Hippocampal formation (tissue), 2 donors: ENCODE measurements at places on chromosomes 12 and 14.
A peak's percentile ranks its signal among the peaks of the same experiment; 100 is the strongest.

DNA sequence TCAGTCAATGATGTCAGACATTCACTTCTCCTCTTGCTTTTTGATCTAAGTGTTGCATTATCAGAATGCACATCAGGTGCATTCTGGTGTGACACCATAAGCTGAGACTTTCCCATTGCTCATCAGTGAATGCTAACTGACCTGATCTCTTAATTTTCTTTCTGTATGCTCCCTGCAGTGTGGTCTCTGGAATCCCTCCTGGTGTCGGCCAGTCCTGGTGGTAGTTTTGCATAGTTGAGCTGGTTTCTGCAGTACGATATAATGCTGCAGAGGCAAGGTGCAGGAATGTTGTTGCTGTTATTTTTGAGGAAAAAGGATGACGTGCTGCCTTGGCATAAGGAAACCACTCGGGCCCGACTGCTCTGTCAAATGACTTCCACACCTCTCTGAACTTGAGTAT, 11.0 kb upstream of the SRP54 start:
- no peak for DNase-seq

DNA sequence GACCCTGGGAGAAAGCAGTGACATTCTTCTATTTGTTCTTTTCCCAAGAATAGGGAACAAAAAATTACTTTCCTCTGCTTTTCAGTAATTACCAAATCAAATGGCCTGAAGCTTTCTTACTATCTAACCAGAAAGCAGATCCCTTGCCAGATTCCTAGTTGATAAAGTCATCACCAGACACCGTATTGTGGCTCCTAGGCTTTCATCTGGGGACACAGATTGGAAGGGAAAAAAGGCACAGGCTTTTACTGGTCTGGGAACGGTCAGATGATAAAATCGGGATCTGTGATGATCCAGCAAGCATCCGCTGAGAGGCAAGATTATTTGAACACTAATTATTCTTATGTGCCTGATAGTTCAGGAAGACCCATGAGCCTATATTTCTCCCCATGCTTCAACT, 79.1 kb upstream of the BCL2L14 start:
- no peak for DNase-seq

DNA sequence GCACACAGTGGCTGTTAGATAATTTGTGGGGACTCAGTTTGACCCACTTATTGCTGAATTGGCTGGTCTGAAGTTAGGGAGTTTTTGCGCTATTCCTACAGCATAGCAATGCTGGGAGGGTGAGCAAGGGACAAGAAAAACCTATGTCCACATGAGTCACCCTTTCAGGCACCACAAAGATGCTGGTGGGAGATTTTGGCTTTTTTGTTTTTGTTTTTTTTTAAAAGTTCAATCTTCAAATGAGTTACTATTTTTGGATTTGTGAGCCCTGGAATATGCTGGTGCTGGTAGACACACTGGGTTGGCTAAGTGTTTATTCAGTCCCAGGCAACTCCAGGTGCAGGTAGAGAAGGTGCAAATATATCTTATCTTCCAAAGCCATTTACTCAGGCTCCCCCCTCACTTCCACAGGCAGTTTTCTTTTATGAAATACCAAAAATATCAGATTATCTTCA, 143.4 kb downstream of the BTG1 start:
- no peak for DNase-seq

DNA sequence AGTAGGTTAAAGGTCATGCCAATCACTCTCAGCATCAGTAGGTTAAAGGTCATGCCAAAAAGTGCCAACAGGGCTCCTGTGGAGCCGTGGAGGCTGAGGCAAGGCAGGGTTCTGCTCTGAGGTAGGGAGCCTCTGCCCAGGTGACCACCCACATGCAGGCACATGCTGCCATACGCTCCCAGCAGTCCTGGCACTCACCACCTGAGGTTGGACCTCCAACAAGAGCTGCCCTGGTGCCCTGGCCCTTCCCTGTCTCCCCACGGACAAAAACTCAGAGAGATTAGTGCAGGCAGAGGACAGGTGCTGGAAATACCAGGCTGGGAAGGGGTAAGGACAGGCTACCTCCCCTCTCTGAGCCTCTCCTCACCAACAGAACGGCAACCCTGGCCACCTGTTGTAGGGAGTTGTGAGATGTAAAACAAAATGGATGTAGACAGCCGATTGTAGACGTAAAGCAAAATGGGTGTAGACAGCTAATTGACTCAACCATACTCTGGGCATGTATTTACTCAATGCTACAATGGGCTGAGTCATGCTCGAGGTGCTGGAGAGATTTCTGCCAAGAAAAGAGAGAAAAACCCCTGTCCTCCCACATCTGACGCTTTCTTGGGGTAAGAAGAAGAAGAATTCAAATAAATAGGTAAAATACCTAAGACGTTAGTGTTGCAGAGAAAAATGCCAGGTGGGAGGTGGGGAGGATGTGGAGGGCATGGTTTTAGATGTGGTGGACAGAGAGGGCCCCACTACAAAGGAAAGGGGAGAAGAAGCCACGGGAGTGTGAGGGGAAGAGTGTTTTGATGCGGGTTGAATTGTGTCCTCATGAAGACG, 32.4 kb downstream of the LTBP2 start:
- no peak for DNase-seq

DNA sequence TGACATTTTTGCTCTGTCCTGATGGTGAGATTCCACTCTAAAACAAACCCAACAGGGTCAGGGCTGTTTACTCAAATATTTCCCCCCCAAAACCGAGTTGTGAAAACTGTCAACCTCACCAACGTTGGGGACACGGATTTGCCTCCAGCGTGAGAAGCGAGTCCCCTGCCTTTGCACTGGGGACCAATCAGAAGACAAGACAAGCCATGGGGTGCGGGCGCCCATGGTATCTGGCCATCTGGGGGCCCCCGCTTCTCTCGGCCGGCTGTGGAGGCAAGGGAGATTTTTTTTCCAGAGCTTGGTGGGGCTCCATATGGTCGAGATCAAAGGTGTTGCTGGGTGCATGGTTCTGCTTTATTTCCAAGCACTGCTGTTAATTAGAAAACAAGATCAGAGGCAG, 272.1 kb downstream of the BCL11B start:
- DNase-seq, result no peak

GRCh38 chr14:71143381-71144290, 236.4 kb downstream of the PCNX1 start:
- DNase-seq, result no peak

GRCh38 chr12:12892681-12893141, 1.3 kb downstream of the GPRC5A start:
- no peak for DNase-seq

DNA sequence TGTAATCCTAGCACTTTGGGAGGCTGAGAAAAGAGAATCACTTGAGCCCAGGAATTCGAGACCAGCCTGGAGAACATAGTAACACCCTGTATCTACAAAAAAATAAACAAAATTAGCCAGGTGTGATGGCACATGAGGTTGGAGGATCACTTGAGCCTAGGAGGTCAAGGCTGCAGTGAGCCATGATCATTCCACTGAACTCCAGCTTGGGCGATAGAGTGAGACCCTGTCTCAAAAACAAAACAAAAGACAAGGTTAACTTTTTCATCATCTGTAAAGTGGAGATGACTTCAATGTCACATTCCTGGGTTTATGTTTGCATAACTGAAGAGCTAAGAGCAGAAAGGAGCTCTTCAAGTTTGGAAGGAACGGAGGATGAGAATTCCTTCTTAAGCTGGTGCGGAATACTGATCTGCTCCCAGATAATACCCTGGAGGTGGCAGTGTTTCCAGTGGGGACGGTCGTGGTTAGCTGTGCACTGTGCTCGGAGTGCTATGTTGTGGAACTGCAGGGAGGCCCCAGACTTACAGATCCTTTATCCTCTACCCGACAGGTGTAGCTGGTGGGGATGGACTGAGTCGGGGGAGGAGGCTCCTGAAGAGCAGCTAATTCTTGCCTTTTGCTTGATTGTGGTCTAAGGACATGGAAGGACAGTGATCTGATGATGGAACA, 22.5 kb upstream of the BICD1 start:
- DNase-seq, result no peak

GRCh38 chr14:69708049-69708448, 58.9 kb upstream of the SRSF5 start:
- no peak for DNase-seq

- no peak for DNase-seq
Observed at GRCh38 chr14:73599499-73599898, 7.8 kb downstream of the ACOT4 start.

DNA sequence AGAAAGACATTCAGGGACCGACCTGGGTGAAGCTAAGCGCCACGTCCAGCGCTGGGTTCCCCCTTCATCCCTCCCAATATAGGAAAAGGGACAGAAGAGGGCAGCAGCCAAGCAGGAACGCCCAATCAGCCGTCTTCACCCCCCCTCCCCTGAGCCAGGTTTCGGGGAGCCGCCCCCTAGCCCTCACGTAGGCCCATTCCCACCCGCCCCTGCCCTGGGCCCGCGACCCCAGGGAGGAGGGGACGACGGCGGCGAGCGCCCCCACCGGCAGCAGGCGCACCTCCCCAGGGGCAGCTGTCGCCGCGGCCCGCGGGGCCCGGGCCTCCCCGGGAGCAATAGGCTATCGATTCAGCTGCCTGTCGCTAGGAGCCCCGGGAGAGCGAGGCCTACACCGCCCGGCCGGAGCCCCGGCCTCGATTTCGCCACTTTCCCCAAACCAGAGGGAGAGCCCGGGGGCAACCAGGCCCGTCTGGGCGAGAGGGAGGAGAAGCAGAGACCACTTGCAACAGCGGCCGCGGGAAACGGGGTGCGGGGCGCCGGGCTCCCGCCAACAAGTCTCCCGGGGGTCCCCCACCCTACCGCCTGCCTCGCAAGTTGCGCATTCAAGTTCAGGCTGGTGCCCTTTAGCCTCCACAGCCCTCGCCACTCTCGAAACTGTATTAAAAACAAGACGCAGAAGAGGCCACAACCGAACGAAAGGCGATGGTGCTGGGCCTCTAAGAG, 1.3 kb downstream of the DCAF5 start:
- DNase-seq, result peak; percentile 77

GRCh38 chr12:3352230-3352629, 138.8 kb upstream of the PRMT8 start:
- no peak for DNase-seq

- DNase-seq, result no peak
Observed at GRCh38 chr14:89368490-89369477, 48.2 kb downstream of the FOXN3 start.

- no peak for DNase-seq
Observed at GRCh38 chr12:110253176-110253575, 27.9 kb upstream of the ATP2A2 start.

GRCh38 chr14:81801921-81802320, 268.3 kb upstream of the SEL1L start:
- DNase-seq, result no peak

DNA sequence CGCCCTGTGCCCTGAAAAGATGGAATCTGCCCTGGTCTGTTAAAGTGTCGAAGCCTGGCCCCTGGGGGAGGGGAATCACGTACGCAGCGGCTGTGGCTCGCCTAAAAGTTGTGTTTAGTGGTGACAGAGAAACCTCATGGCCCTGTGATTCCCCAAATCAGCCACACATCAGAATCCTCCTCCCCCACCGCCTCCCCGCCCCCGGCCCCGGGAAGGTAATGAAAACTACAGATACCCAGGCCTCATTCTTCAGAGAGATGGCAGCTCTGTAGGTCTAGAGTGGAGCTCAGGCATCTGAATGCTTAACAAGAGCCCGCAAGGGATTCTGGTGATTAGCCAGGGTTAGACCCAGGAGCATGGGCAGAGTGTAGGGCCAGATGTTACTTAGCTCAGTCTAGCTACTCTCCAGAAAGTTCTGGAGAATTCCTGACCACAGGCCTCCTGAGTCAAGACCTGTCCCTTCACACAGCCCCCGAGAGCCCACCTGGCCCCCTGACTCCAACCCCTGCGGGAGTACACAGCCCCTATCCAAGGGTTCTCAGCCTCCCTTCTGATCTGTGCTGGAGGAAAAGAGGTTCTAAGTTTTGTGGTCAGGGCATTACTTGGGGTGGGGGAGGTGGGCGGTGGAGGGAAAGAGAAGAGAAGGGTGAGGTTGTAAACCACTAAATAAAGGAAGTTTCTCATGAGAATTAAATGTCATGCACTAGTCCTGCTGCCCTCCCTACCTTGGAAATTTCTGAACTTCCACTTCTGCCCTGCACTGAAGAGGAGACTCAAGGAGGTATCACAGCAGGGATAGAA, 114.8 kb downstream of the PLXNC1 start:
- DNase-seq, result no peak

- DNase-seq, result no peak
Observed at GRCh38 chr14:94571950-94572349, 9.3 kb upstream of the SERPINA5 start.

GRCh38 chr14:31965735-31966598, 111.1 kb upstream of the ARHGAP5 start:
- no peak for DNase-seq

- no peak for DNase-seq
Observed at GRCh38 chr12:132789099-132789471, 27.5 kb upstream of the ANKLE2 start.

- DNase-seq, result no peak
Observed at GRCh38 chr12:84290168-84290567, 622.4 kb downstream of the SLC6A15 start.

DNA sequence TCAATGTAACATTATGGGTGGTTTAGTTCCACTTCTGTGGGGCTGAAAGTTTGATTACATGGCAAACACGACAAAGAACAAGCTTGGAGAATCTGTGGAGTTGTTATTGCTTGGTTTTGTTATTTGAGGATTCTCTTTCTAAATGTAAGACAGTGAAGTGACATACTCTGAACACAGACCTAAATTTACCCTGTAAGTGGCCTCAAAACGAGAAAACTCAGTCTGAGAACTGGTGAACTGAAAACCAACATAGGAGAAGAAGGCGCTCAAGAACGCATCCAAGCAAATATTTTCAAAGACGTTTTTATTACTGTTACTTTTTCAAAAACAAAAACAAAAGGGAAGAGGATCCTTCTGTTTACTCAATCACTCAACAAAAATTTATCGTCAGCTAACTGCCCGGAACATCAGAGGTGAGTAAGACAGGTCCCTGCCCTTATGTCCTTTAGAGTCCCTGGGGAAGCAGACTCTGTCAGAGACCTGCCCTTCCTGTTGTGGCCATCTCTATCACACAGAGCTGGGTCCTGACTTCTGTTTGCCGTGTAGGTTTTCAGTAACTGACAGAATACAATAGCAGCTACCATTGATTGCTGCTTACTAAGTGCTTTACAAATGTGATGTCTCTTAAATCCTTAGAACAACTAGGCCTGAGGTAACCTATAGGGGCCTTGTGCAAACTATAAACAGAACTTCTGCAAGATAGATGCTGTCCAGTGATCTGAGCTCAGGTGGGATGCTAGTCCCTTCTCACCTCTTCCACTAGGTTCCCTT, 79.3 kb upstream of the C12orf71 start:
- no peak for DNase-seq

DNA sequence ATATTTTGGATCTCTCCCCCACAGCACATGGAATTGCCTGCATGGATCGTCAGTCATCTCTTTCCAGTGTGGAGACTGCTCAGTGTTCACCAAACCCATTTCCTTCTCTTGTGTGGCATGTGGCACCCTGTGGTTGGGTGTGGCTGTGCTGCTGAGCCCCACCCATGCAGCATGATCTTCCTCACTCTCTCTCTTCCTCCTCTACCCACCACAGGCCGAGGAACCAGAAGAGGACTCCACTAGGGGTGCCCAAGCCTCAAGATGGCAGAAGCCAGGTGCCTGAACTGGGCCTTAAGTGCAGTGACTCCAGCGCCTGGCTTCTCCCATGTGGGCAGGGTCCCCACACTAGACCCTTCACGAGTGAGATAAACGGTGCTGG, 66.8 kb upstream of the GPR68 start:
- no peak for DNase-seq
